Stimulated activated CD8-positive, alpha-beta memory T cell treated with anti-CD3 and anti-CD28 coated beads, Interleukin-15, amount 100 ng/mL, for 1 hour (primary cell): ENCODE measurements at places on chromosomes 2 and 18.

DNA sequence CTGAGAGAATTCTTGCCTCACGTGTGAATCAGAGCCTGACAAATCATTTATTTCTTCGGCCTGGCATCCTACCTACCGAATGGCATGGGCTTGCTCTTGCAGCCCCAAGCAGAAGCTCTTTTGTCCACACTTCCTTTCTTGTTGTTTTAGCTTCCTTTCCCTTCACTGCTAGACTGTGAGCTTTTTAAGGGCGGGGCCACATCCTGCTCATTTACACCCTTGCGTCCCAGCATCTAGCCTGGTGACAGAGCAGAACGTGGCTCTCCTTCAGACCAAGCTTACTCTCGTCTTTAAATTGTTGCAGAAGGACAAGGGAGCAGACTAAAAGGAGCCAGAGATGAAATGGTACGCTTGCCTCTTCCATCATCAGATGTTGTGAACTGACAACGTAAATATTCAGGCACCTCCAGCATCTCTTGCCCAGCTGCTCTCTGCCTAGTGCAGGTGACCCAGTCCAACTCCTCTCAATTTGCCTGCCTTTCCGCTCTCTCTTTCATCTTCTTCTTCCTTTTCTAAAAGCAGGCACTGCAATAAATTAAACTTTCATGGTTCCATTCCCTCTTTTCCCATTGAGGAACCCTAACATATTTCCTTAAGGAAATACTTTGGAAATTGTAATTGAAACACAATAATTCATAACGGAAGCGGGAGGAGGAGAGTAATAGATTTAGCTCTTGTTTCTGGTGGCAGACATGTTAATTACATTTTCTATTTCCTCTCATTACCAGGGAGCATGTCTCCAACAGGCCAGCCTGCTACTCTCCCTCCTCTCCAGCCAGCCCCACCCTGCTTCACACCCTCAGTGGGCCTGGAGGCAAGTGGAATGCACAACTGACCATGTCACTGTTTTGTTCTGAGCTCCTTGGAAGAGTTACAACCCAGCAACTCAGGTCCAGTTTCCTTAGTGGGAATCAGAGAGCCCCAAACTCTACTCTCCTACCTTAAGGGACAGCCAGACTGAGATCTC, 228.1 kb upstream of the TRIB2 start:
- DNase-seq, result no peak

- no peak for DNase-seq
Observed at GRCh38 chr2:9174771-9175437, 31.7 kb upstream of the ASAP2 start.

DNA sequence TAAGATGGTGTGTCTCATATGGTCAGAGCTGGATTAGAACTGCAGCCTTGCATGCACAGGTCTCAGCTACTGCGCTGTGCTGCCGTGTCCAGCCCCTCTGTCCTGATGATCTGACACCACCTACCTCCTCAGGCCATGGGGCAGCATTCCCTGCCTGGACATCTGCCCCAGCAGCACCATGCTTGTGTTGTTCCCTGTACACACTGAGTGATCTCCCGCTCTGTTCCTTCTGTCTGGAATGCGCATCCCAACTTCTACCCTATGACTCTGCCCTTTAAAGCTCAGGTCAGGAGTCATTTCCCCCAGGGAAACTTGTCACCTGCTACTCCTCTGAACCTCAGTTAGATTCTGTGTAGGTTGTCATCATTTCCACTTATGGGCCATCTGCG, 157.4 kb upstream of the TTC39C start:
- no peak for DNase-seq

- no peak for DNase-seq
Observed at GRCh38 chr2:223084873-223085272, 32.9 kb downstream of the KCNE4 start.

DNA sequence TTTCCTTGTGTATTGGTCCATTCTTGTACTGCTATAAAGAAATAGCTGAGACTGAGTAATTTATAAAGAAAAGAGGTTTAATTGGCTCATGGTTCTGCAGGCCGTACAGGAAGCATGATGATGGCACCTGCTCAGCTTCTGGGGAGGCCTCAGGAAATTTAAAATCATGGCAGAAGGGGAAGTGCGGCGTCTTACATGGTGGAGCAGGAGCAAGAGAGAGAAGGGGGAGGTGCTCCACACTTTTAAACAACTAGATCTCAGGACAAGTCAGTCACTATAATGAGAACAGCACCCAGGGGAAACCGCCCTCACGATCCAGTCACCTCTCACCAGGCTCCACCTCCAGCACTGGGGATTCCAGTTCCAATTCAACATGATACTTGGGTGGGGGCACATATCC, 54.3 kb downstream of the MSH2 start:
- DNase-seq, result no peak

DNA sequence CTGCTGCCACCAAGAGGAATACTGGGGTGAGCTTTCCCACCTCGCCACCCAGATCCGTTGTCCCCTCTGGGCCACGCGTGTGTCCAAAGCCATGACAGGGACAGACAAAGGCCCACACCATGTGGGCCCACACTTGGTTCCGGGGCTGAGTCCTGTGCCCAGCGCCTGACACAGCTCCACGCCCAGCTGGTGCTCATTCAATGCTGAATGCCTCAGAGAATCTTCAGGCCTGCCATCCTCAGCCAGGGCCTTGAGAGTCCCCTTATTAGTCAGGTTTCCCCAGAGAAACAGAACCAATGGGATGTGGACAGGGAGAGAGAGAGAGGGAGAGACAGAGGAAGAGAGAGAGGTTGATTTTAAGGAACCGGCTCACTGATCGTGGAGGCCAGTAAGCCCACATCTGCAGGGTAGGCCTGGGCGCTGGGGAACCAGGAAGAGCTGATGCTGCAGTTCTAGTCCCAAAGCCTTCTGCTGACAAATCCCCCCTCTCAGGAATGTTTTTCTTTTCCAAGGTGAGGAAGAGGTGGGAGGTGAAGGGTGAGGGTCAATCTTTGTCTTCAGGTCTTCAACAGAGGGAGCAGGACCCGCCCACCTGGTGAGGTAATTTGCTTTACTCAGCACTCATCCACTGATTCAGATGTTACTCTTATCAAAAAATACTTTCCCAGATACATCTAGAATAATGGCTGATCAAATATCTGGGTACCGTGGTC, 10.2 kb upstream of the SPATA3 start:
- no peak for DNase-seq

DNA sequence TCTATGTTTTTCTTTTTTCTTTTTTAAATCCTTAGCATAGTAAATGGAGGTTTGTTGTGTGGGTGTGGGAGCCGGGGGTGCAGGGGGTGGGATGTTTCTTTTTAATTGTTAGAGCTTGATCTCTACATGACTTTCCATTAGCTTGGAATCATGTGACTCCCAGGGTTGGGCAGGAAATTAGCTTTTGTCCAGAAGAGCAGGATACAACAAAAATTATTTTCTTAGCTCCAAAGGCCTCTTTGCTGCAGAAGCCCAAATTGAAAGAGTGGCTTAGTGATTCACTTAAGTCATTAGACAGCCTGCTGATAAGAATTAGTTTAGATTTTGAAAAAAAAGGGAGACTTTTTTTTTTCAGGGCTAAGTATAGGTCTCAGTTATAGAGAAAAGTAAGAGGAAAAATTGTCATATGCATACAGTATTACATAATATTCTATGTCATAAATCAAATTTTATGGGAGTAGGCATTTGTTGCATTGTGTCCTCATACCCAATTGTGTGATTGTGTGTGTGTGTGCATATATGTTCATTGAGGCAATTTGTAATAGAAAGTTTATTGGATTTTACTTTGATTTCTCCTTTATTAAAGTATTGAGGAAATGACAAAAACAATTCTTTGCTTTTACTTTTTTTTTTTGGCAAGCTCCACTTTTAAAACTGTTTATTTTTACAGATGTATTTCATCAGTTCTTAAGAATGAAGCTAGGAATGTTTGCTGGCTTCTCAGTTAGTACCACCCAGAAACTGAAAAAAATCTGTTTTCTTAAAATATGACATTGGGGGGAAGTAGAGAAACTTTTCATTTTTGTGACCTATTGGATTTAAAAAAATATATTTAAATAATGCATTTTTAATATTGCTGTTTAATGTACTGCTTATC, 47.4 kb downstream of the TSPYL6 start:
- no peak for DNase-seq

GRCh38 chr2:171323971-171324528, 109.7 kb downstream of the METTL8 start:
- no peak for DNase-seq

- no peak for DNase-seq
Observed at GRCh38 chr18:79887181-79888000, 64.1 kb downstream of the SLC66A2 start.

GRCh38 chr2:218878926-218879761, 1.5 kb upstream of the WNT10A start:
- DNase-seq, result no peak

GRCh38 chr18:10783941-10784340, 258.1 kb downstream of the NAPG start:
- no peak for DNase-seq
